ENCODE measurements at places on chromosomes 3 and 15.

DNA sequence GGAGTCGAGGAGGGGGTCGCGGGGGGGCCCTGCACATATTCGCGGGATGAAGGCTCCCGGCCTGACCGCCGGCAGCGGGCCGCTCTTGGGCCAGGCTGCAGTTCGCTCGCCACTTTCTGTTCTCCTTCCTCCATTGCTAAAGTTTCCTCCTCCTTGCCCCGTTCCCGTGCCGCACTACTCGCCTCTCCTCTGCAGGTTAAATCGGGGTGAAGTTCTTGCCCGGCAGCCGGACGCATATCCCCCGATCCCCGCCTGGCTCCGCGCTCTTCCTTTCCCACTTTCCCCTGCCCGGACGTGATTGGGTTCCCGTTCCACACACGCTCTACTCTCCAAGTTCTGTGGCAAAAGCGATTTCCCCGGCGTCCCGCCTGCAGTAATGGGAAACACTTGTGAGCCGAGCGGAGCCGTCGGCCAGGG, 556 bp downstream of the CRYBG3 start:
- peak; percentile 64 for DNase-seq

- no peak for DNase-seq
Measured at GRCh38 chr15:70579766-70580165, 183.6 kb downstream of the UACA start.

GRCh38 chr15:39884351-39884750, 35.7 kb downstream of the GPR176 start:
- DNase-seq = no peak

GRCh38 chr3:98778852-98779413, 15.8 kb downstream of the ST3GAL6 start:
- DNase-seq = no peak

DNA sequence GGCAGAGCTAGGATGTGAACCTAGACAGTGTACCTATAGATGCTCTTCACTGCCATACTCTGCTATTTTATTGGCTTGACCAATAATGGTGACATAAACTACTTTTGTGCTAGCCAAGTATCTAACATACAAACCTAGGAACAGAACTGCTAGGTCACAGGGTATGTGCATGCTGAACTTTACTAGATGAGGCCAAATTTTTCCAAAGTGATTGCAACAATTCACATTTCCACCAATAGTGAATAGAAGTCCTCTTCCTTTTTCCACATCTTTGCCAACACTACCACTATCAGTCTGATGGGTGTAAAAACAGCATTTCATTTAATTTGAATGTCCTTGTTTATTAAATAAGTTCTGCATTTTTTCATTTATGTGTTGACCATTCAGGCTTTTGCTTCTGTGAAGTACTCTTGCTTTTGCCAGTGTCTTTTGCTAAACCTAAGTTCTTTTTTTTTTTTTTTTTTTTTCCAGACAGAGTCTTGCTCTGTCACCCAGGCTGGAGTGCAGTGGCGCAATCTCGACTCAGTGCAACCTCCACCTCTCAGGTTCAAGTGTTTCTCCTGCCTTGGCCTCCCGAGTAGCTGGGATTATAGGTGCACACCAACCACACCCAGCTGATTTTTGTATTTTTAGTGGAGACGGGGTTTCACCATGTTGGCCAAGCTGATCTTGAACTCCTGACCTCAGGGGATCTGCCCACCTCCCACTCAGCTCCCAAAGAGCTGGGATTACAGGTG, 54.1 kb downstream of the DCAF1 start:
- DNase-seq = no peak
